ENCODE measurements at places on chromosomes 13 and 19.

GRCh38 chr13:46663206-46664037, 110.5 kb downstream of the LRCH1 start:
- DNase-seq: no peak

- DNase-seq: peak; percentile 19
These were observed 29.3 kb upstream of the ATP1A3 start for GRCh38 chr19:42023121-42023942.

GRCh38 chr19:48512504-48513288, 1.1 kb upstream of the LMTK3 start:
- DNase-seq: no peak

DNA sequence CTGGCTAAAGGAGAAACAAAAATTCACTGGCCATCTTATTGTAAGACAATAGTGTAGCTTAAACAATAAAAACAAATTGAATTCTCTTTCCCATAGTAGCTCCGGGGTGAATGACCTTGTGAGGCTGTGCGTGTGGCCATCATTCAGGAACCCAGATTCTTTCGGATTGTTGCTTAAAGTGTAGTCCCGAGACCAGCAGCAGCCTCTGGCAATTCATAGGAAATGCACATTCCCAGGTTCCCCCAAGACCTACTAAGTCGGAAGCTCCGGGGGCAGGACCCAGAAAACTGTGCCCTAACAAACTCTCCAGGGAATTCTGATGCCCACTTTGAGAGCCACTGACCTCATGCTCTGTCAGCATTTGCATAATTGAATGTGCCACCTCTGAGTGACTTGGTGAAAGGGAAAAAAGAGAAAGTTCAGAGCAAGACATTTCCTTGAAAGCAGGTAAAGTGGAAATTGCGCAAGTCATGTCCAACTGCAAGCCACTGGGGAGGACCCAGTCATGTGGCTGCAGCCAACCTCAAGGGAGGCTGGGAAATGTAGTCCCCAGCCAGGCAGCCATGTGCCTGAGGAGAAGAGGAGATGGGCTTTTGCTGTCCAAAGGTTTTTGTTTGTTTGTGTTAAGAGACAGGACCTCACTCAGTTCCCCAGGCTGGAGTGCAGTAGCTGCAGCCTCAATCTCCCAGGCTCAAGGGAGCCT, 50.7 kb upstream of the PNMA8B start:
- peak; percentile 66 for DNase-seq

DNA sequence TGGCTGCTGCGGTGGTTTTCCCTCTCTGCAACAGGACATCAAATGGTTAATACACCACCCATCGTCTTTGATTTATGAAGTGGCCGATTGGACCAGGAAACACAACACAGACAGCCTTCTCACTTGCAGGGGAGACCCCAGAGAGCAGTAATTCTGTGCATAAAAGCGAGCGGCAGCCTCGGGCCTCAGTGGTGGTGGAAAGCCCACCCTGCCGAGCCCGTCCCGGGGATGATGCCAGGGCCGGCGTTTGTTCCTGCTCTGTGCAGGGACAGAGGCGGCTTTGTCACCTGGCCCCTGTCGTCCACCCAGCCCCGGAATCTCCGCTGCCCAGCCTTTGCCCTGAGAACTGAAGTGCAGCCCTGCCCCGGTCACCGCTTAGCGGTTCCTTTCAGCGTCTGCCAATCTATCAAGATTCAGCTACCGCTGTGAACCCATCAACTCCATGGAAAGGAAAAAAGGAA, 184.4 kb downstream of the TSHZ3 start:
- DNase-seq: no peak

- no peak for DNase-seq
These were observed 12.6 kb downstream of the RTBDN start for GRCh38 chr19:12821761-12822160.

DNA sequence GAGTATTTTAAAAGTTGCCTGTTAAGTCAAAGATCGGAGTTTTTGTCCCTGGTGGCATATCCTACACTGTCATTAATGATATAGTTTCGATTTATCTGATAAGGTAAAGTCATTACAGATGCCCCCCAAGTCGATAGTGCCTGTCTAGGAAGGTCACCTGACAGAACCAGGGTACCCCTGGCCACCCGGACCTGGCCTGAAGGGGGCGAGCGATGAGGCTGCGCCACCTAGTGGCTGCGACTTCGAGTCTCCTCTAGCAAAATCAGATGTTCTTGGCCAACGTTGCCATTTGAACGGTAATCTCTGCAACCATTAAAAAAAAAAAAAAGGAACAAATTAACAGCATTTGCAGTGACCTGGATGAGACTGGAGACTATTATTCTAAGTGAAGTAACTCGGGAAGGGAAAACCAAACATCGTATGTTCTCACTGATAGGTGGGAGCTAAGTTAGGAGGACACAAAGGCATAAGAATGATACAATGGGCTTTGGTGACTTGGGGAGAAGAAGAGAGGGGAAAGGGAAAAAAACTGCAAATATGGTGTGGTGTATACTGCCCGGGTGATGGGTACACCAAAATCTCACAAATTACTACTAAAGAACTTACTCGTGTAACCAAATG, 565.1 kb downstream of the LIG4 start:
- peak; percentile 33 for DNase-seq

DNA sequence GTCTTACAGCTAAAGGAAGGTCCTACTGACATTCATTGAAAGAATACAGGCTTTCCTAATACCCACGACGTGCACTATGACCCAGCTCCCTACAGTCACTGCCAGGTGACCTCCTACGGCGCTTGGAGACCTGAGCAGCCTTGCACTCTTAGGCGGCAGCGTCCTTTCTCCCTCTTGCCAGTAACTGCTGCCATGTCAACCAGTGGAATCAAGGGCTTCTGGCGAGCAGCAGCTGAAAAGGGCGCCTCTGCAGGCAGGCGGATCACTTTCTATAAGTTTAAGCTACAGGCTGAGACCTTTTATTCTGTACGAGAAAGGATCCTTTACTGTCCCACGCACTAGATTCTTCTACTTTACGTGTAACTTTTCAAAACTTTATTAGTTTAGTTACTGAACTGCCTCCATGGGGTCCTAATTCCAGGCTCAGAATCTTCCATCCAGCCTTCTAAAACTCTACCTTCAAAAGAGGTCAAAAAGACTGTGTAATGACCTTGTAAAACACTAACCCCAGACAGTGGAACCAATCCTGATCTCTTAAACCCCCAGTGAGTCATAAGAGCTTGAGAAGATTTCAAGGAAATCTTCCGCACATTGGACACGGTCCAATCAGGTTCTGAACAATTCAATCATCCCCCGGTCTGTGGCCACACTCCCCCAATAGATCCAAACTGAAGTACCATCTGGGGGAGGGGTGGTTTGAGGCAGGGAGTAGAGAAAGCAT, 1.9 kb downstream of the KCTD12 start:
- peak; percentile 43 for DNase-seq

DNA sequence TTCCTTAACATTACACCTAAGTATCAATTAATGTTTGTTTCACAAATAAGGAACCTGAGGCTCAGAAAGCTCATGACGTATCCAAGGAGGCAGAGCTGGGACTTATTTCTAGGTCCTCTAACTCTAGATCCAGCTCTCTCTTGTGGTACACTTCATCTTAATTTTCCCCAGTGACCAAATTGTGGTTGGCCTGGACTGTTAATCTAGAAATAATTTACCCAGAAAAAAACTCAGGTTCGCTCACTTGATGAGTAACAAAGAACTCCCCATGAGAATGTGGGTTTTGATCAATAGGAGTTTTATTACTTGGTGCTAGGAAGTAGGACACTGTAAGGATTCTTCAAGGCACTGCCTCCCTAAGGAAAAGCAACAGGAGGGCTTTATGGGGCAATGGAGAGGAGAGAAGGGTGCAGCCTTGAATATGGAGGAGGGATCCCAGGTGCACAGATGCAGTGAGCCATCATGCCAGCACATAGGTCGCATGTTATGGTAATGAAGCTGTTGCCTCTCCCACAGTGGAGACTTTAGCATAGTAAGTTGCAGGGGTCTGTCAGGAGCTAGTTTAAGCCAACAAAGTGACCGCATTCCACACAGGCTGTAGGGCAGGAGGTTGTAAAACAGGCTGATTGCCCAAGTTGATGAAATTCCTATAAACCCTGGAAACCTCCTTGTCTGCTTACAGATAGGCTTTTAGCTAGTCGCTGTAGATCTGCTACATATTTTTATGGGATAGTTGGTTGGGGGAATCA, 14.7 kb downstream of the RAP2A start:
- DNase-seq: no peak

DNA sequence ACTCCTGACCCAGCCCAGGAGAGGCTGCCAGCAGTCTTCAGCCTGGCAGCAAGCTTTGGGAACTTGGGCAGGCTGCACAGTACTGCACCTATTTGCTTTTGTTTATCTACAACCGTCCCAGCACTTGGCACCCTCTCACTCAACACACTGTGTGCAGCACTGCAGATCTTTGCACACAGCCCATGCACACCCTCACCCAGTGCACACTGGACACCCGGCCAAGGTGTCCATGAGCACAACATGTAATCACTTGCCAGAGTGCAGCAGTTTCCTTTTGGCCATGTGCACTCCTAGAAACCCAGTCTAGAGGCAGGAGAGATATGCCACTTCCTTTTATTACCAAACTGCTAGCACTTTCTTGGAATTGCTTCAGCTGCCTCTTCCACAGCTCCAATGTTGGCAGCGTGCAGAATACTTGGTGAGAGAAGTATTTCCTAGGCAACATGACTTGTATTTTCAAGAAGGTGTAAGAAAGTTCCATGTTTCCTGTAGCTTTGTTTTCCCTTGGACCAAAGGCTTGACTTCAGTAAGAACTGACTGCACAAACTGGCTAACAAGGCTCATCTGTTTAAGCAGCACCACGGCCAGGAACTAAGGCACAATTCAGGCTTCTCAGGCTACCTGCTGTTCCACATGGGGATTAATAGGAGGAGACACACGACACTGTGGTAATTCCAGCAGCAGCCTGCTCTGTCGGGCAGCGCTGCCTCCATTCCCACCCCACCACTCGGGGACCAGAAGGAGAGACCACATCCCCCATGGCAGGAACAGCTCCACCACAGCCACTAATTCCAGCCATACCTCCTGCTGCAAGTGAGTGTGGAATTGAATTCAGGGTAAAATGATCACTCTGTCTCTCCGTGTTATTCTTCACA, 15.3 kb downstream of the ATP7B start:
- DNase-seq: no peak

DNA sequence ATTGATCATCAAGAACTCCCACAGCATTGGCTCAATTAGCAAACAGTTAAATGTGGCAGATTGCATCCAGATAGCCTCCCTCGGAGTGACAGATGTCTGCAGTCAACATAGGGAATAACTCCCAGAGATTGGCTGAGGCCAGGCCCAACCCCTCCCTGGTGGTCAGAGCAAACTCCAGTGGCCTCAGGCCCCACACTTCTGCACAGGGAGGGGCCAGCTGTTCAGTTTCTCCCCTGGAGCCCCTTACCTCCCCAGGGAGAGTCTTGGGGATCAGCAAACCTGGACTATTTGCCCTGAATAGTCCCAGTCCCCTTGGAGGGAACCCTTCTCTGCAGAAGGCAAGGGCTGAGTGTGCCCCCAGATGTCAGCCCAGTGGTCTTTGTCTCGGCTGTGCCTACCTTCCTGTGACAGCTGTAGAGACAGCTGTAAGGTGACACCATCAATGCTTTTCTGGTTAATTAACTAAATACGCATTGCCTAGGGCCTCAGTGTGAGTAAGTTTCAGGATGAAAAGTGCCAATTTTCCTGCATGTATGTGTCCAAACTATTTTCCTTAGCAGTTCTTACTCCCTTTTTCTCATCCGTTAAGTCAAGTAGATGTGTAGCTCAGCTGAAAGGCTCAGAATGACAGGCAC, 102.7 kb upstream of the UQCRFS1 start:
- no peak for DNase-seq

GRCh38 chr19:19900139-19900728, 512 bp upstream of the ZNF93 start:
- no peak for DNase-seq

DNA sequence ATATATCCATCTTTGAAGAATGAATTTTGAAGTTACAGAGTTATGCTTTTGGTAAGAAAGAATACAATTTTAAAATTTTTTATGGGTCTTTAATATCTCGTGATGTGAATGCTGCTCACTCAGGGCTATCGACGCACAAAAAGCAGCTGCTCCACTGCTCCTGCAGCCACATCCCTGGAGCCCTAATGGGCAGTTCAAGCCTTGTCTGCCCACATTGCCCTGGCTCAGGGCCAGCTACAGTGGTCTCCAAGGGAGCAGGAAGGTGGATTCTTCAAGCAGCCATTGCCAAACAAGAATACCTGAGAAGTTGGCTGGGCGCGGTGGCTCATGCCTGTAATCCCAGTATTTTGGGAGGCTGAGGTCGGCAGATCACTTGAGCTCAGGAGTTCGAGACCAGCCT, 85.8 kb downstream of the IPO5 start:
- no peak for DNase-seq

DNA sequence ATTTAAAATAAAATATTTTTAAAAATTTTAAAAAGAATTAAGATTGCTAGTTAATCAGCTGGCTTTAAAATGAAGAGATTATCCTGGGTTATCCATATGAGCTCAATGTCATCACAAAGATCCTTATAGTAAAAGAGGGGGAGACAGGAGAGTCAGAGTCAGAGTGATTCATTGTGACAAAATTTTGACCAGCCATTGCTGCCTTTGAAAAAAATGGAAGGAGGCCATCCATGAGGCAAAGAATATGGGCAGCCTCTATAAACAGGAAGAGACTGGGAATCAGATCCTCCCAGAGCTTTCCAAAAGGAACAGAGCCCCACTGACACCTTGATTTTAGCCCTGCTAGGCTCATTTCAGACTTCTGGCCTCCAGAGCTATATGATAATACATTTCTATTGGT, 9.3 kb upstream of the RUBCNL start:
- DNase-seq: no peak

DNA sequence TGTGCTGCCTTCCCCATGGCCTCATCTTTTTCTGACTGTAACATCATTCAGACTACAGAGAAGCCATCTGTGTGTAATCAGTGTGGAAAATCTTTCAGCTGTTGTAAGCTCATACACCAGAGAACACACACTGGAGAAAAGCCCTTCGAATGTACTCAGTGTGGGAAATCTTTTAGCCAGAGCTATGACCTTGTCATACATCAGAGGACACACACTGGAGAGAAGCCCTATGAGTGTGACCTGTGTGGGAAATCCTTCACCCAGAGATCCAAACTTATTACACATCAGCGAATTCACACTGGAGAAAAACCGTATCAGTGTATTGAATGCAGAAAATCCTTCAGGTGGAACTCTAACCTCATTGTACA, 17.2 kb upstream of the ZNF8 start:
- DNase-seq: no peak

GRCh38 chr13:111389621-111390521, 69.4 kb downstream of the TEX29 start:
- DNase-seq: no peak
